Liver (tissue), 10 donors: ENCODE measurements at places on chromosomes 3 and 15. TPM values are rescaled to one million over a fixed set of nuclear protein-coding genes. Genes with fewer than 3 reads are reported as not detected.

The GOLGA8F gene
- polyA plus RNA-seq, result not detected

The FANCD2OS gene
- not detected for polyA plus RNA-seq

GRCh38 chr3:190038050-190038933 lies 82.4 kb downstream of the P3H2 start:
- no peak overlapping the region for H3K27ac ChIP-seq
- H3K27me3 ChIP-seq, result peaks cover 2% of the 10 kb centered on the region
- H3K4me3 ChIP-seq, result no peak overlapping the region
- no peaks in the 10 kb centered on the region for H3K36me3 ChIP-seq
- no peak for DNase-seq

- peak overlapping the region; percentile 100 for H3K27ac ChIP-seq
- peaks cover 5% of the 10 kb centered on the region for H3K36me3 ChIP-seq
- H3K27me3 ChIP-seq, result no peaks in the 10 kb centered on the region
- H3K4me1 ChIP-seq, result no peaks in the 10 kb centered on the region
- peak overlapping the region; percentile 97 for H3K4me3 ChIP-seq
These were observed 6.1 kb downstream of the BCL6 start for GRCh38 chr3:187739094-187739560.
